Naive thymus-derived CD4-positive, alpha-beta T cell (primary cell): ENCODE measurements at places on chromosomes 12 and 14. TPM values are rescaled to one million over a fixed set of nuclear protein-coding genes. Genes with fewer than 3 reads are reported as not detected.

Gene SAMD15
- total RNA-seq = 0.42 TPM

Gene SMAGP
- 7.4 TPM for total RNA-seq

Gene SPIC
- not detected for total RNA-seq

Gene CATSPERB
- total RNA-seq = 1.5 TPM

Gene GPR65
- total RNA-seq = 9.0 TPM

Gene LMNTD1
- total RNA-seq = not detected in 2 replicates

Gene NKX2-8
- not detected for total RNA-seq

Gene BHLHE41
- not detected in 2 replicates for total RNA-seq

Gene POLE
- 60.8 TPM for total RNA-seq

Gene NTF3
- not detected for total RNA-seq

Gene CEP170B
- 2.5 TPM for total RNA-seq

Gene DLK1
- total RNA-seq = not detected in 2 replicates

Gene RNF31
- total RNA-seq = 64.0 TPM

Gene L2HGDH
- 4.8 TPM for total RNA-seq

Gene ENDOU
- not detected for total RNA-seq

Gene PMCH
- not detected for total RNA-seq

Gene PLEKHG7
- not detected for total RNA-seq

Gene RBMS2
- total RNA-seq = 2.5 TPM

Gene TAS2R42
- total RNA-seq = not detected

Gene KCNC2
- not detected for total RNA-seq

Gene CAPZA3
- total RNA-seq = not detected

Gene PXMP2
- total RNA-seq = 4.7 TPM

Gene RHOJ
- not detected for total RNA-seq

Gene TGFB3
- total RNA-seq = 11.5 TPM

Gene FGFR1OP2
- total RNA-seq = 79.4 TPM

Gene MSI1
- total RNA-seq = not detected

Gene PAPLN
- total RNA-seq = 1.2 TPM

Gene ATL1
- 1.6 TPM for total RNA-seq

Gene ARPC3
- total RNA-seq = 166 TPM

Gene KRT74
- total RNA-seq = 0.12 TPM

Gene ASB2
- total RNA-seq = 1.4 TPM
